ENCODE measurements at places on chromosomes 12 and 14.

- DNase-seq: no peak
These were observed 31.1 kb upstream of the POC1B start for GRCh38 chr12:89556976-89557375.

DNA sequence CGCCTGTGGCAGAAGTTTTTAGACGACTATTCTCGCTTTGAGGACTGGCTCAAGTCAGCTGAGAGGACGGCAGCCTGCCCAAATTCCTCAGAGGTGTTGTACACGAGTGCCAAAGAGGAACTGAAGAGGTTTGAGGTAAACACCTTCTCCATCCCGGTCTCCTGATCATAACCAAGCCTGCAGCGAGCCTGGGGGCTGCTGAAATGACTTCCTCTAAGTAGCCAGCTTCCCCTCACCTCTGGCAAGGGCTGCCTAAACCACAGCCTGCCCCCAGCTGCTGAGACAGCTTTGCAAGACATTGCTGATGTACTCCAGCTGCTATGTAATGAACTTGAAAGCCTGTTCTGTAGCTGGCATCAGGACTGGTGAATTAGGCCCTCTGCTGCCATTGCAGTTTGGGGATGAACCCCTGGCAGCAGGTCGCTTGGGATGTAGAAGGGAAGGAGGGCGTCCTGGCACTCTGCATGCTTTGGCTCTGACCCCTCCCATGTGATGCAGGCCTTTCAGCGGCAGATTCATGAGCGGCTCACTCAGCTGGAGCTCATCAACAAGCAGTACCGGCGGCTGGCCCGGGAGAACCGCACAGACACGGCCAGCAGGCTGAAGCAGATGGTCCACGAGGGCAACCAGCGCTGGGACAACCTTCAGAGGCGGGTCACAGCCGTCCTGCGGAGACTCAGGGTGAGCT, 84.6 kb downstream of the ESR2 start:
- no peak for DNase-seq

DNA sequence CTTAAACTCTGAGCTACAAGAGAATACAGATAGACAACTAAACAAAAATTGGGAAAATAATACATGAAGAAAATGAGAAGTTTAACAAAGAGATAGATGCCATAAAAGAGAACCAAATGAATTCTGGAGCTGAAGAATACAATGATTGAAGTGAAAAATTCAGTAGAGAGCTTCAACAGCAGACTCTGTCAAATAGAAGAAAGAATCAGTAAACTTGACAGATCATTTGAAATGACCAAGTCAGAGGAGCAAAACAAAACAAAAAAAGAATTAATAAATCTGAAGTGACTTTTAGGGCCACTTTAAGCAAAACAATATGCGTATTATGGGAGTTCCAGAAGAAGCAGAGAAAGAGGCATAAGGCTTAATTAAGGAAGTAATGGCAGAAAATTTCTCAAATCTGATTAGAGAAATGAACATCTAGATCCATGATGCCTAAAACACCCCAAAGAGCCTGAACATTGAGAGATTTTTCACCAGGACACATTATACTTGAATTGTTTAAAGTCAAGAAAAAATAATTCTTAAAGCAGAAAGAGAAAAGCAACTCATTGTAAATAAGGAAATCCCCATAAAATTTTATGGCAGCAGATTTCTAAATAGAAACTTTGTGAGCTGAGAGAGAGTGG, 61.0 kb upstream of the RNU6-8 start:
- no peak for DNase-seq

GRCh38 chr12:69360348-69360672, 767 bp downstream of the YEATS4 start:
- no peak for DNase-seq

DNA sequence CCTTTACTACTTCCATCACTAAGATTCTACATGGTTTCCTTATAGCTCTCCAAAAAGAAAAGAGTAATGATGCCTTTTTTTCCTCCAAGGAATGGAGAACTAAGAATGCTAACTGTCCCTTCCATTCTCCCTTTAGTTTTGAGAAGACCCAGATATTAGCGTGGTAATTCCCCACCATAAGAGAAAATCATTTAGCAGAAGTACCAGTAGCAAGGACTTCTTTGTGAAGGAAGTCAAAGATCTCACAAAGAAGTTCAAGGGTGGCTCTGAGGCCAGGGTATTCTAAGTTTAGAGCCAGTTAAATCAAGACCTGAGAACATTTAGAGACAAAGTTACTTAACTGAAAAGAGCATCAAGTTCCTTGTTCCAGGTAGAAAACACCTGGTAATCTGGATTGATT, 7.3 kb downstream of the USP15 start:
- DNase-seq: no peak

- no peak for DNase-seq
These were observed 53.9 kb downstream of the DPF3 start for GRCh38 chr14:72839753-72840607.

DNA sequence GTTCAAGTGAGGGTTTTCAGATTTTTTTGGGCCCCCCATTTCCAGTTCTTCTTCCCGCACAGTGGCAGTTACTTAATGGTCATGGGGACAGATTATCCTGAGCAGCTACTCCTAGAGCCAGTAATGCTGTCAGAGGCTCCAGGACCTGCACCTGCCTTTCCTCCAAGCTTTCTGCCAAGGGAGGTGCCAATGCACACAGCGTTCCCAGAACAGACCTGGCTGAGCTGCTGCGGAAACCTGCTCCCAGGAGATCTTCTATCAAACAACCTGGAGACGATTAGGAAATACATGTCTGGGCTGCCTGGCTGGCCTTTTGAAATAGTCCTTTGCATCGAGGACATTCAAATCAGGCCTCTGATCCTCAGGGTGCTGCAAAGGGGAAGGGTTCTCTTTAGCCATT, 120.9 kb downstream of the SLC8A3 start:
- no peak for DNase-seq

All from AML-193 (cell line).